Effector memory CD4-positive, alpha-beta T cell (primary cell): ENCODE measurements at places on chromosomes 3 and 15.

DNA sequence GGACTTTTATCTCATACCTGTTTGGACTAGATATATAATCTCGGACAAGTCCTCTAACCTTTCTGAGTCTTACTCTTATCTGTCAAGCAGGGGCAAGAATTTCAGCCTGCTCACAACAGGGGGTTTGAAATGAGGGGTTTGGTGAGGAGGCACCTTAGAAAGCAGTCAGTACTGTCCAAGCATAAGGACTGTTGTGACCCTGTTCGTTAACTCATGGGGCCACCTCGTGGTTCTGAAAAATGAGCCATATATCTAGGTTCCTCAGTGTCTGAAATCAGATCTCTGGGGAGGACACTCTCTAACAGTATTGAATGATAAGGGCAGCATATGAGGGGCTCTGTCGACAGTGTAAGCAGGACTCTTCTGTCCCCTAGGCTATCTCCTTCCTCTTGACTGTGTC lies 7.2 kb upstream of the TIMP4 start:
- no peak for DNase-seq

DNA sequence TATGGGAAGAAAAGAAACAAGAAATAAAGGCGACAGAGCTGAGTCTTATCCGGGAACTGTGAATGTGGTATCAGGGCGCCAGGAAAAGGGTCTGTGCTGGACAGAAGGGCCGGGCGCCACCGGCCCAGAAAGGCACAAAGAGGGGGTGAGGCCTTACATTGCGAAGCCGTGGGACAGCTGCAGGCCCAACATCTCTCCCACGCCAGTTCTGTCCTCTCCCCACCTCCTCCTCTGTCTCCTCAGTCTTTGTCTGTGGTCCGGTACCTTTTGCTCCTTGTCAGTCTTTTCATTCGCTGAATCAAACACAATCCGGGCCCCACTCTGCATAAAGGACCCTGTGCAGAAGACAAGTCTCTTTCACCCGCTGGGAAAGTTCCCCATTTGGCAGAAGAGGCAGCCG lies 81.8 kb downstream of the LRIG1 start:
- no peak for DNase-seq

DNA sequence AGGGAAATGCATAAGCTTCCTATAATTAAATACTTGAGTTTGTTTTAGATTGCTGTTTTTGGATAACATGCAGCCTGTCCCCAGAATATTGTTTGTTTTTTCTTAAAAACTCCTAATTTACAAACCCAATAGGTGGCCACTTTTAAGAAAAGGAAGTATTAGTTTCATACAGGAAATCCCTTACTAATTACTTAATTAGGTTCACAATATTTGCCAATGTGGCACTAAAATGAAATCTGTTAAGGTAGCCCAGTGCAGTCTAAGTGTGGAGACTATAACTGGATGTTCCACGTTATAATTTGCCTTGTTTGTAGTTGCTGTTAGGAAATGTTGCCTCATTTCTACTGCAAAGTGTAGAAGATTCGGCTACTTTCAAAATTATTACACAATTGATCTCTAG lies 195.8 kb downstream of the BBX start:
- DNase-seq = no peak

DNA sequence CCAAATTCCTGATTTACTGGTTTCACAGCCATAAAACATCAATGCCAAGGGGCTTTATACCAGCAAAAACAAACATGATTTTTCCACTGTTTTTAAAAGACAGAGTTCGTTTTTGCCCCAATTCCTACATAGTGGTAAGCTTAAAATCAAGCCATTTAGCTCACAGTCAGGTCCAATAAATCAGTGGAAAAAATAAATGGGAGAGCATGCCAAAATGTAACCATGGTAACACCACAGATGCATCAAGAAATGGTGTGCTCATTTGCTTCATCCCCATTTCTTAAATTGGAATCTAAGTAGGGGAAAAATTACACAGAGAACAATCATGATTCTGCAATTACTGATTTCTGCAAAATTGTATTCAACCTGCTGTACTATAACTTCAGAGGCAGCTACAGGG lies 418.8 kb downstream of the MAGI1 start:
- DNase-seq = no peak

GRCh38 chr3:101878589-101878988 lies 29.3 kb downstream of the NFKBIZ start:
- no peak for DNase-seq
